ENCODE measurements at places on chromosomes 5 and 9. TPM values are rescaled to one million over a fixed set of nuclear protein-coding genes. Genes with fewer than 3 reads are reported as not detected.

DNA sequence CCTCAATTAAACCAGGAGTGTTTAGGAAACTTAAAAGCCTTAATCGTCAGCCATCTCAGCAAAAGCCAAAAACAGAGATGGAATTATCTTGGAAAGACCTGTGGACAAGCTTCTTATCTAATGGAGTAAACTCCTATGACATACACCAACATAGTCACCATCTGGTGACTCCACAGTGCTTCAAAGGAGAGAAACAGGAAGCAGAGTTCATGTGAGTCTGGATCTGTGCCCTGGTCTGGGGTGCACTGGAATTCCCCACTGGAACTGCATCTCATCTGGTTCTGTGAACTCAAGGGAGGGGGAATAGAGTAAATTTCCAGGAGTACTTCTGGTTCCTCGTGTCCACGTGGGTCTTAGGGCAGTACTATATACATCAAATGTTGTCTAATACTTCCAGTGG lies 36.3 kb upstream of the KCNN2 start:
- DNase-seq: no peak

DNA sequence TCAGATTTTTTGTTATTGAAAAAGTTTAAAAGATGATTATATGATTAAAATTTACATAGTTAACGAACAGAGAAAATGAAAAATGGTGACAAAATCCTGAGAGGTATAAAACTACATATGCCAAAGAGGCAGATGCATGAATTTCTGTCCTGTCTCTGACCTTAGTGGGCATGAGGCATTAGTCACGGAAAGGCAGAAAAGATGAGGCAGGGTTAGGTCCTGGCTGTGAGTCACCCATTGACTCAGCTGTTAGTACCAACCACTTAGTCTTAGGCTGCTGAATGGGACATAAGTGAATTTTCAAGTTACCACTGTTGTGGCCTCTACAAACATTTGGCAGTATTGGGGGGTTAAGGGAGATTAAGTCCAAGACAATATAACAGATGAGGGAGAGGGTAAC lies 33.1 kb downstream of the RASA1 start:
- DNase-seq: no peak

DNA sequence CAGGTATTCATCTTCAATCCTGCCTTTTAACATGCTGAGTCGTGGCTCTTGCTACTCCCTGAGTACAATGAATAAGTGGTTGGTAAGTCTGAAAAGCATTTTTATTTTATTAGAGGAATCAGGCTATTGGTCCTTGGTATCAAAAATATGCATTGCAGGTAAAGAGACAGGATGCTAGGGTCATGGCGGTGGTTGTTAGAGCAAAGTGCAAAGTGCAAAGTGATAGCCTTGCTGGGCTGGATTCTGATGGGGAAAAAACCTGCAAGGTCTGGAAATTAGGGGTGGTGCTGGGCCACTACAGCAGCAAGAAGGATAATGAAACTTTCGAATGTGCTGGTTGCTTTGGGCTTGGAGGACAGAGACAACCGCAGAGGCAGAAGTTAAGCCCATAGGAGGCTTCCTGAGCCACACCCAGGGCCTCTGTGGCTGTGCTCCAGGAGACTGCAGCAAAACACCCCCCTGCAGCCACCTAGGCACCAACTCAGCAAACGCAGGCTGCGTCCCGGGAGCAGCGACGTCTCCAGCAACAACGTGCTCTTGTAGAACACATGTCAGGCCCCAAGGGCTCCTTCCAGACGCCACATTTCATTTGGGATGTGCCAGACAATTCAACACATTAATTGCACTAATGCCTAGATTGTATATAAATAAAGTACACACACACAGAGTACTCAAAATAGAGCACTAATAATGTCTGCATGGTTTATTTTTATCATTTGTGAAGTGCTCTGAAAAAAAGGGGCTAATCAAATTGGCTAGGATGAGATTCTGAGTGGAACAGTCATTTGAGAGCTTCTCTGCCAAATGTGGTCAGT lies 149.8 kb upstream of the RAPGEF1 start:
- DNase-seq: no peak

GRCh38 chr5:31995006-31995405 lies 179.1 kb downstream of the GOLPH3 start:
- no peak for DNase-seq

DNA sequence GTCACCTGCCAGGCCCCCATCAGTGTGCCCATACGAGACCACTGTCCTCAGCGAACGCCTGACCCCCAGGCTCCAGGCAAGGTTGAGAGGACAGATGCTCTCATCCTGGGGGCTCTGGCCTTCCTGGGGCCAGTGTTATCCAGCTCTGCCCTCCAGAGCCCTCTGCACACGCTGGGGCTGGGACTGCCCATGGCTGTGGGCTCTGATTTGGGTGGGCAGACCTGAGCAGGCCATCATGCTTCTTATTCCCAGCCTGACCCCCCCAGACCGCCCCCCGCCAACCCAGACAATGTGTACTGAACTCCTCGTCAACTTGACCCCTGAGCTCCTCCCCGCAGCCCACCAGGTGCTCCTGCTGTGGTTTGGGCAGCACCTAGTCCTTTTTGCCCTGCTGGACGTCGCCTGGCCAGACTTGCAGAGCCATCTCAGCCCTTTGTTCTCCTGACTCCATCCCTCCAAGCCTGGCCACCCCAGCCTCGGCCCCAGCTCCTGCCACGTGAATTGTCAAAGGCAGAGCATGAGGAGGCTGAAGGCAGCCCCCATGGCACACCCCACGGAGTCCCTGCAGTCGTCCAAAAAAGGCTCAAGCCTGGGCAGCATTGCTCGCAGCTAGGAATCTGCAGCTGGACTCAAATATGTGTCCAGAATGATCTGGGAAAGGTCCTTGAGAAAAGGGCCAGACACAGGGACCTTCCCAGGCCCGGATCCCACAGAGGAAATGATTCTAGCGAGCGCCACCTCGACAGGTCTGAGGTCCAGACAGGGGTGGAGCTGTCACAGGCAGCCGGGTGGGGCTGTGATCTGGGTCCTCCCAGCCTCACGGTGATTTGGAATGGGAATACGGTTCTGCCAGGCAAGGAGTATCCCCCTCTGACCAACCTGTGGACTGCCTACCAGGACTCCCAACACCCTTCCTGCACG lies 87.0 kb downstream of the ADAMTS2 start:
- no peak for DNase-seq

DNA sequence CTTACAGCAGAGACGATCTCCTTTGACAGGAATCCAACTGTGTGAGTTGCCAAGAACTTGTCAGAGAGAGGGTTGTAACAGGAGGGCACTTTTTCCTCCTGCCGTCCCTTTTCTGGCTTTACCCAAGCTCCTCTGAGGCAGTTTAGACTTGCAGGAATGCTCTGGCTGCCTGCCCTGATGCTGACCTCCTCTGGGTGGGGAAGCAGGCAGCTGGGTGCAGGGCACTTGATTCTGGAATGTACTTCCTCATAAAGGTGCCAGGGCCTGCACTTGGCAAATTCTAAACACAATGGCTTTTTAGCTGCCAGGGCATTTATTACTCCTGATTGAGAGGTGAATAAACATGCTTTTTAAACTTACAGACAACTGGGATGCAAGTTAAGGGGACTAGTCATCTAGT lies 190.4 kb downstream of the EPB41L4A start:
- peak; percentile 60 for DNase-seq

- DNase-seq: peak; percentile 15
These were observed 9.9 kb downstream of the GABBR2 start for GRCh38 chr9:98698856-98699255.

DNA sequence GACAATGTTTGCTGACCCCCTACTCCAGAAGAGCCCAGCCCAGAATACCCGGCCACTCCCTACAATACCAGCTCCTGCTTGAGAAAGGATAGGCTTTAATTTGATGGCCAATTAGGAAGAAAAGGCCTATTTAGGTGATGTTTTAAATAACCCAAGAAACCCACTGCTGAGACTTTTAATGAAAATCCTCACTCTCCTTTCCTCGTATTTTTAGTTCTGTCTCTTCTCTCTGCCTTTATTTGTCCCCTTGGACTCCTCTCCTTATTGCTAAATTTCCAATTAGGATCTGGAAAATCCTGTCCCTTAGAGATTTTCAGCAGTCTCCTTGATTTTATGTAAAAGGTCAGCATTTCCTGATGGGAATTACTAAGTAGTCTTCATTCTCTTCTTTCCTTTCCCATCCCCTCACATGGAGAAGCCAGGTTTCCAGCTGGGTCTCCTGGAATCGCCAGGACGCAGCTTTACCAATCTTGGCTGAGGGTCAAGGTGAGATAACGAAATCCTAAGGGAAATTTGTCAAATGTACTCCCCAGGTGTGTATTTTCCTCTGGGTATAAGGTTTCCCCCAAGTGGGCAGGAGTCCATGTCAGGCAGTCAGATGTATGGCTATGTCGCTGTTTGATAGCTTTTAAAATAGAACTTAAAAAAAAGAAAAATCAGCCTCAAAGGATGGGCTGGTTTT lies 11.7 kb downstream of the STC2 start:
- no peak for DNase-seq

DNA sequence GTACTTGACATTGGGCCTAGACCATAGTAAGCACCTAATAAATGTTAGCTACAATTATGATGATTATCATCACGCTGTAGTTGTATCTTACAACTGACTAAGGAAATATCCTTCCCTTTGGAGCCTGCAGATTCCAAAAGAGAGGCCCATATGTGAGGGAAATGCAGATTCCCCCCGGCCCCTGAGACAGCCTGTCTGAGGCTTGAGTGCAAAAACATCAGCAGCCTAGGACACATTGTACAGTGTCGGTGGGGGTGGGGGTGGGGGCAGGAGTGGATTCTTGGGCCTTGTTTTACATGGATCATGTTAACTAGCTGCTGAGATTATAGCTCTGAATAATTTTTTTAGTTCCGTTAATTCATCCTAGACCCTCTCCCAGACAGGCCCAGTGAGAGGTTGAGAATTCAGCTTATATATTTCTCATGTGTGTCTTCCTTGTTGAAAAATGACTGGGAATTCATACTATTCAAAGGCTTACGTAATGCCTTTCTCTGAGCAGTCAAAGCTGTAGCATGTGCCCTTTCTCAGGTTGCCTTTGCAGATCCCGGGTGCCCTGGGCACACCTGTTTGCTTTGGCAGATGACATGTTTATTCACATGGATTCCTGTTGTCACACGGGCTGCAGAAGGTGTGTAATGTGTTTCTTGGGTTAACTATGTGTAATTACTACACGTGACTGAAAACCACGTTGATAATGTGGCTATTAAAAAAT lies 262.8 kb downstream of the NR3C1 start:
- no peak for DNase-seq

GRCh38 chr5:127550652-127551409 lies 33.4 kb downstream of the PRRC1 start:
- DNase-seq: no peak

- DNase-seq: no peak
These were observed 30.0 kb downstream of the ZCCHC10 start for GRCh38 chr5:132996307-132996706.

DNA sequence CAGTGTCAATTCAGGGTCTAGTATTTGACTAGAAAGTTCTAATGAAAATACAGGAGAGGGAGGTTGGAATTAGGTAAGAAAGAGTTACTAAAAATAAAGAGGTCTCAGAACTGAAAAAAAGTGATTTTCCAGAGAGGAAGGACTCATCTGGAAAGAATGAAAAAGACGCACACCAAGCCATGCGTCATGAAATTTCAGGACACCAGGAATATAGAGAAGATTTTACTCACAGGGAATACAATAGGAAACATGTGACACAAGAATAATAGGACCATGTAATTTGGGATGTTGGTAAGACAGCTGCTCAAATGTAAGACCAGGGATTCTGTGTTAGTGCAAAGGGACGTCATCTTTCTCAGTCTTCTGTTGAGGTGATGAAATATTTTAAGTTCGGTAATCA lies 224.7 kb downstream of the GDNF start:
- DNase-seq: no peak

DNA sequence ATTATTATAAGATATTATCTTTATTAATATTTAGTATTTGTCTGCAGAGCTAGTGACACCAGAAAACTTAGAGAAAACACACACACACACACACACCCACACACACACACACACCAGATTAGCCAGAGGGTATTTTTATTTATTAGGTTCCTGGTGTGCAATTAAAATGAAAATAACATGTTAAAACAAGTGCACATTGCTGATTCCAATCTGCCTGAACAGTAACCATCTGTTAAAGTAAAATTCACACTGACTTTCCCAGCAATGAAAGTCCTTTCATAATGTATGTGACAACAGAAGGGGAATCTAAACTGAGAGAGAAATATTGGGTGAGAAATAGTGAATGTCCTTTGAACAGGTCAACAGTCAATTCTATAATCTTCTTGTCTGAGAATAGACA lies 2323.5 kb upstream of the ACO1 start:
- peak; percentile 22 for DNase-seq

DNA sequence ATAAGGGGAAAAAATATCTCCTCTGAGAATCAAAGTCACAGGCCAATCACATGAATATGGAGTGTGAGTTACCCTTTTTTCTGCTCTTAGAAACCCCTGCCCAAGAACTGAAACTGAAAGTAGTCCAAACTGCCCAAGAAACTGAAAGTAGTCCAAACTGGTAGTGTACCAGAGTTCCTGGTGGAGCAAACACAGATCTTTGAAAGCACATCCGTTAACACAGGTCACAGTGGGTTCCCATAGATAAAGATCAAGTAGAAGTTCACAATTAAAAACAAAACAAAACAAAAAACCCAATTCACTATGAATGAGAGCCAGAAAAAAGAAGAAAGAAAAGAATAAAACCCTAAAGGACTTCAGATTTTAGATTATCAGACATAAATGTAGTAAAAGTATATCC lies 332.4 kb upstream of the EFNA5 start:
- DNase-seq: no peak

DNA sequence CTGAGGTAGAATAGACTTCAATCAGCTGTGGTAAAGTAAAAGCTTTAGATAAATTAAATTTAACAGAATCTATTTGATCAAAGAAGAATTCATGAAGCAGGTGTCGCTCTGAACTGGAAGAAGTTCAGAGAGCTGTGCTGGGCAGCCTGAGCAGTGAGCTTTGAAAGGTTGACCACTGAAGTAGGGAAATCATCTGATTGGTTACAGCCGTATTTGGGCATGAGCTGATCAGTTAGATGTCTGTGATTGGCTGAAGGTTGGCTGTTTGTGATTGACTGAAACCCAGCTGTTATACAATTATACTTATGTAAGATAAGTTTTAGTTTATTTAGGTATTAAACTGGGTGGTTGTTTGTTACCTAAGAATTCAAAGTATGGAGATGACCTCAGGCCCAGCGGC lies 1174.6 kb downstream of the CDH9 start:
- no peak for DNase-seq

DNA sequence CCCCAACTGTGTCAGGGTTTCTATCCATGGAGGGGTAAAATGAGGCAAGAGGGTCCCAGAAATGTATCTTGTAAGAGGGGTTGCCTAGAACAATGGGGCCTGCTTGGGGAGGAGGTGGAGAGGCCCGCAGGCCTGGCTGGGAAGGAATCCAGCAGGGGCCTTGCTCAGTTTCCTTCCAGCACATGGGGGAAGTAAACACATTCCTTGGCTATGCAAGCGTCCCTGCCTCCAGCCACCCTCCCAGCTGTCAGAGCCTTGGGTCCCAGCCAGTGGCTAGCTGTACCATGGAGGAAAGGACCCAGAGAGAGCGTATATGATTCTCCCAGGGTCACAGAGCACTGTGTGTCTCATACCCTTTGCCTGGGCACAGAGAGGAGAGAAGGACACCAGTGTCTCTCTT lies 71.1 kb upstream of the IL17B start:
- DNase-seq: no peak

The TLR4 gene
- total RNA-seq: 34.6 TPM

The RELL2 gene
- total RNA-seq: 22.6 TPM

The IFNK gene
- not detected for total RNA-seq

The CKMT2 gene
- total RNA-seq: 3.6 TPM

The RHOBTB3 gene
- 91.0 TPM for total RNA-seq

The FOXD4L6 gene
- not detected for total RNA-seq
